ENCODE measurements at places on chromosomes 7 and 10.

DNA sequence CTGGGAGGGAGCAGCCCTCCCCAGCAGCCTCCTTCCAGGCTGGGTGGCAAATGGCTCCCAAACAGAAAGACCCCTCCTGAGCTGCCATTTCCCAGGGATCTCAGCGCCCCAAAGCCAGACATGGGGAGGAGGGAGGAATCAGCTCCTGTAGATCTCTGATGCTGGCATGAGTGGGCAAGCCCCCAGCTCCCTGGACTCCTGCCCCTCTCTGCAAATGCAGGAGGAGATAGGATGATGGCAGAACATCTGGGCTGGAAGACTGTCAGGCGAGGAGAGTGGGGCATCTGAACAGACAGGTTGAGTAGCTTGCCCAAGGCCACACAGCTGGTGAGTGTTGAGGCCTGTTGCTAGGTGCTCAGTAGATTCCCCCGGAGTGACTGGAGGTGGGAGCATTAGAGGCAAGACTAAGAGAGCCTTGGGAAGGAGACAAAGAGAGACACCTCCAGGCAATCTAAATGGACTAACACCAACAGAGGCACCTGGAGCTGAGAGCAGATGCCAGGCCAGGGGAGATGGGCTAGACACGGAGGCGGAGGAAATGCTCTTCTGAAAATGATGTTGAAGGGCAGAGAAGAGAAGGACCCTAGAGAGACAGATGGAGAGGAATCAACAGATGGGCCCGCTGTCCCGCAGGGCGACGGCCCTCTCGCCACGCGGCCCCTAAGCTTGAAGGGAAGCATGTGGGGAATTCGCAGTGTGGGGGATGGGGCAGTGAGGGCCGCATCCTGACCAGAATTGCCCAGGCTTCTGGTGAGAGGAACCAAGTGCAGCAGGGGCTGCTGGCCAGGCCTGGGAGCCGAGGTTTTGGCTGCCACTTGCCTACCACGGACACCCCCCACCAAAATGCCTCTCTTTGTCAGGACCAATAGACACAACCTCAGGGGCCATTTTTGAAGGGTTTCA, 84.8 kb upstream of the LRRC4 start:
- DNase-seq, result no peak

DNA sequence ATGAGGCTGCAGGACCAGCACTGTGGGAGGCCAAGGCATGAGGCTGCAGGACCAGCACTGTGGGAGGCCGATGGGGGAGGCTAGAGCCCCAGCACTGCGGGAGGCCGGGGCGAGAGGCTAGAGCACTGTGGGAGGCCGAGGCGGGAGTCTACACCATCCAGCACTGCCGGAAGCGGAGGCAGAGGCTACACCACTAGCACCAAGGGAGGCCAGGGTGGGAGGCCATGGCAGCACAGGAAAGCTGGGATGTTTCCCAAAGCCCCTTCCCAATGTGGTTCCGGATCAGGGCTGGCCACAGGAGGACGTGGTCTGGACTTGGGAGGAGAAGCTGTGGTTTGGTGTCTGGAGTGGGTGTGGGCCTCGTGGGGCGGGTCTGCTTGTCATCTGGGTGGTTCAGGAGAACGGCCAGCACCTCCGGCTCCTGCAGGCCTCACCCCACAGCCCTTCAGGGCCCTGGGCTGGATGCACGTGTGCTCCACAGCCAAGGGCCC, 43.6 kb downstream of the PDGFA start:
- DNase-seq, result no peak

GRCh38 chr7:151735186-151735850, 141.6 kb downstream of the PRKAG2 start:
- no peak for DNase-seq

GRCh38 chr7:41824284-41824683, 121.4 kb upstream of the INHBA start:
- no peak for DNase-seq

DNA sequence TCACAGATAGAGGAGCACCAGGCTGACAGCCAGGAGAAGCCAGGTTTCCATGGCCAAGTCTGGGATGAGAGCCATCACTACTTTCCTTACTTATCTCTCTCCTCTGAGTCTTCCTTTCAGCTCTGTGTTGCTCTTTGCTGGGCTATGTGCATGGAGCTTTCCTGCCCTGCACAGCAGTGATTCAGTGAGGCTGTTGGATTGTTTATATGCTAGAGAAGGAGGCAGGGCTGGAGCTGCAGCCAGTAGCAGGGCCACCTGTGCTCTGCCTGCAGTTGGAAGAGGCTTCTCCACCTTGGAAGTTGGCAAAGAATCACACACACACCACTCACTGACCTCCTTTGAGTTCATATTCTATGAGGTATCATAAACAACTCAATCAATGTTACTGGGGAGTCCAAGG, at the start of gene CYP3A4:
CYP3A4 (minus strand) TSS at position 178 of the 400 bp plus-strand sequence; CDS start at position 75, 103 bp downstream.
- no peak for DNase-seq
